Lower lobe of right lung (tissue), 2 donors: ENCODE measurements at places on chromosomes 13 and 19. TPM values are rescaled to one million over a fixed set of nuclear protein-coding genes. Genes with fewer than 3 reads are reported as not detected.

LIPE gene
- total RNA-seq = 3.2 TPM

KCNJ14 gene
- 0.71 TPM for total RNA-seq

PCDH17 gene
- 40.9 TPM for total RNA-seq

B3GNT8 gene
- total RNA-seq = 22.5 TPM

ERCC1 gene
- total RNA-seq = 41.6 TPM

SLC10A2 gene
- not detected for total RNA-seq

KDELR1 gene
- 137 TPM for total RNA-seq

ZNF582 gene
- 4.3 TPM for total RNA-seq

LHB gene
- total RNA-seq = not detected

ZNF677 gene
- 15.8 TPM for total RNA-seq

DAND5 gene
- 0.32 TPM for total RNA-seq

DNA sequence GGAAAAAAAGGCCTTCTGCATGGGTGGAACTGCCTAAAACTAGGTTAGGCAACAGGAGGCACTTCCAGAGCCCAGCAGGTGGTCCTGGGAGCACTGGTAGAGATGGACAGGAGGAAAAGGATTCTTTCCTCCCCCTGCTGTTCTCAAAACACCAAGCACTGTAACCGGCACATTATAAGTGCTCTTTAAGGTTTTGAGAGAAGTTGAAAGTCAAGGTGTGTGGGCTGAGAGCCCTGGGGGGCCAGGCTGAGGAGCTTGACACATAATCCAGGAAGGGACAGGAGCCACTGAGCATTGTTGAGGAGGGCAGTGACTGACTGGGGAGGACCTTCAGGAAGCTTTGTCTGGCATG is 32.3 kb downstream of the SPATA13 start:
- no peak for DNase-seq

- no peak for DNase-seq
Measured at GRCh38 chr19:814152-815078, 7.3 kb downstream of the PLPPR3 start.

GRCh38 chr19:42290523-42291434 is 11.2 kb upstream of the PRR19 start:
- no peak for DNase-seq

- DNase-seq = no peak
Measured at GRCh38 chr19:2867025-2867991, at the start of gene ZNF556. Gene ZNF556 (plus strand): TSS chr19:2867335. CDS start chr19:2867422, 87 bp downstream.

DNA sequence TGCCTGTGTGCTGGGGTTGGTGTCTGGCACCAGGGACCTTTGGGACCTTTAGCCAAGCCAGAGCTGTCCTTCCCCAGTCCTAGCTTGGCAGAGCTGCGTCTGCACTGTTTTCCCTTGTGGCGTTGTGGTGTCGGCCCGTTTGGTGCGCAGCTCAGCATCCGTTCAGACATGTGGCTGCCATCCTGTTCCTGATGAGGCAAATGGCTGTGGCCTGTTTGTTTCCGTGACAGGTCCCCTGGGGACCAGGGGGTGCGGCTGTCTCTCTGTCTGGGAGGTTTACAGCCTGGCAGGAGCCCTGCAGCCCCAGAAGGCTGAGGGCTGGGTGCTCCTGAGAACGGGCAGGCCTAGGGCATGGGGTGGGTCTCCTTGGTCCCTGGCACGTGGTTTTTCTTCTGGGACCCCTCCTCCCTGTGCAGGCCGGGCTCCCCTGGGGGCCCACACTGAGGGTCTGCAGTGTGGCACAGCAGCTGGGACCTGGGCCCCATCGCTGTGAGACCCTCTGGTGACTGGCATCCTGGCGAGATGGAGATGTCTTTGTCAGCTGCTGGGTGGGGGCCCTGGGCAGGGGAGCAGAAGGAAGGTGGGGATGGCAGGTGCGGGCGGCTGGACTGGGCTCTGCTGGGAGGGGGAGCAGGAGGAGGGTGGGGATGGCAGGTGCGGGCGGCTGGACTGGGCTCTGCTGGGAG is 4.0 kb downstream of the SPPL2B start:
- DNase-seq = no peak

DNA sequence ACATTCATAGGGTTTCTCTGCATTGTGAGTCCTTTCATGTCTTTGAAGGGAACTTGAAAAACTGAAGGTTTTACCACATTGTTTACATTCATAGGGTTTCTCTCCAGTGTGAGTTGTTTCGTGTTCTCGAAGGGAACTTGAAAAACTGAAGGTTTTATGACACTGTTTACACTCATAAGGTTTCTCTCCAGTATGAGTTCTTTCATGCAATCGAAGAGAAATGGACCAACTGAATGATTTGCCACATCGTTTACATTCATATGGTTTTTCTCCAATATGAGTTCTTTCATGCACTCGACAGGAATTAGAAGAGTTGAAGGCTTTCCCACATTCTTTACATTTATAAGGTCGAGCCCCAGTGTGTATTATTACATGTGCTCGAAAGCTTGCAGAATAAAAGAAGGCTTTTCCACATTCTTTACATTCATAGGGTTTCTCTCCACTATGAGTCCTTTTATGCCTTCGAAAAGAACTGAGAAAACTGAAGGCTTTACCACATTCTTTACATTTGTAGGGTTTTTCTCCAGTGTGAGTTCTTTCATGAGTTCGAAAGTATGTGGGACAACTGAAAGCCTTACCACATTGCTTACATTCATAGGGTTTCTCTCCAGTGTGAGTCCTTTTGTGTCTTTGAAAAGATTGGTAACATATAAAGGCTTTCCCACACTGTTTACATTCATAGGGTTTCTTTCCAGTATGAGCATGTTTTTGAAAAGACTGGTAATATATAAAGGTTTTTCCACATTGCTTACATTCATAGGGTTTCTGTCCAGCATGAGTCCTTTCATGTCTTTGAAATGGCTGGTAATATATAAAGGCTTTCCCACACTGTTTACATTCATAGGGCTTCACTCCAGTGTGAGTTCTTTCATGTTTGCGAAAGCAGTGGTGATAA is 20.7 kb downstream of the ZNF14 start:
- DNase-seq = no peak

- no peak for DNase-seq
Measured at GRCh38 chr19:52140032-52140710, 433 bp upstream of the ZNF616 start.

DNA sequence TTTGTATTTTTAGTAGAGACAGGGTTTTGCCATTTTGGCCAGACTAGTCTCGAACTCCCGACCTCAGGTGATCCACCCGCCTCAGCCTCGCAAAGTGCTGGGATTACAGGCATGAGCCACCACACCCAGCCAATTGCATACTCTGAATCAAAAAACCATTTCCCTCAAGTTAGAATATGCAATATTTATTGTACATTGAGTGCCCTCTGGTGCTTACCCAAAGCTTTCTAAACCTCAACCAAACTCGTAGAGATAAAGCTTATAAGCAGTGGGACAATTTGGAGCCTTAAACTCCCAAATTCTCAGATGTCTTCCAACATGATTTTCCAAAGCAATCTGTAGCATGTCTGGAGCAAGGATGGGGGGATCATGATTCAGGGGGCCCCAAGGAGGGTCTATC is 22.4 kb downstream of the RFXAP start:
- no peak for DNase-seq

- DNase-seq = no peak
Measured at GRCh38 chr13:40968416-40969000, 50.6 kb downstream of the ELF1 start.

DNA sequence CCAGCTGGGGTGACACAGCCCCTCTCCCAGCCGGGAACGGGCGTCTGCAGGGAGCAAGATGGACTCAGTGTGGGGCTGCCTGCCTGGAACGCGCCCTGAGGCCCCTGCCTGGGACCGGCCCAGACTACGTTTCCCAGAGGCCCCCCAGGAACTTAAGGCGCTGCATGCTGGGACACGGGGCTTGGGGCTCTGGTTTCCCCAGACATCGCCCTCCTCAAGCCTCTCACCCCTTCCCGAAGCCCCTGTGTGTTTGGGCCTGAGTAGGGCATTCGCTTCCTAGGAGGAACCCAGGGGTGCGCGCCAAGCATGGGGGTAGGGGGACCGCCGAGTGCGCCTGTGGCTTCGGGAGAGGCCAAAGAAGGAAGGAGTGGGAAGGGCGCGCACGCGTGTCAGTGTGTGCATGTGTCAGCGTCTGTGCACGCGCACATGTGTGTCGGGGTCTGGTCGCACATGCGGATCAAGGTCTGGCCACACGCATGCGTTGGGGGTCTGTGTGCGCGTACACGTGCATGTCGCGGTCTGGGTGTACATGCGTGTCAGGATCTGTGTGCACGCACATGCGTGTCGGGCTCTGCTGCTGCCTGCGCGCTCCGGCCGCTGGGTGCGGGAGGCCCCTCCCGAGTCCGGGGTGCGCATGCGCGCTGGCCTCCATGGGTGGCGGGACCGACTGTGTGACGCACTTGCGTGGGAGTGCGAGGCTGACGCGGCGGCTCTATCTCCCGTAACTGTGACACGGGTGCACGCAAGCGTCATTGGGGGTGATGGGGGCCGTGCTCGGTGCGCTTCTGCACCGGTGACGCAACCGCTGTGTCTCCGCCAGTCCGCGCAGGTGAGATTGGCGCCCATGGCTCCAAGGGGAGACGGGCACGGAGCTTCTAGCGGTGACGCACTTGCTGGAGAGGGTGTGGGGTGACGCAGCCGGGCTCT is 16.2 kb downstream of the ZNF331 start:
- peak; percentile 92 for DNase-seq

- no peak for DNase-seq
Measured at GRCh38 chr13:26606631-26607030, 49.1 kb downstream of the WASF3 start.

GRCh38 chr13:83563499-83563898 is 318.8 kb downstream of the SLITRK1 start:
- DNase-seq = no peak

DNA sequence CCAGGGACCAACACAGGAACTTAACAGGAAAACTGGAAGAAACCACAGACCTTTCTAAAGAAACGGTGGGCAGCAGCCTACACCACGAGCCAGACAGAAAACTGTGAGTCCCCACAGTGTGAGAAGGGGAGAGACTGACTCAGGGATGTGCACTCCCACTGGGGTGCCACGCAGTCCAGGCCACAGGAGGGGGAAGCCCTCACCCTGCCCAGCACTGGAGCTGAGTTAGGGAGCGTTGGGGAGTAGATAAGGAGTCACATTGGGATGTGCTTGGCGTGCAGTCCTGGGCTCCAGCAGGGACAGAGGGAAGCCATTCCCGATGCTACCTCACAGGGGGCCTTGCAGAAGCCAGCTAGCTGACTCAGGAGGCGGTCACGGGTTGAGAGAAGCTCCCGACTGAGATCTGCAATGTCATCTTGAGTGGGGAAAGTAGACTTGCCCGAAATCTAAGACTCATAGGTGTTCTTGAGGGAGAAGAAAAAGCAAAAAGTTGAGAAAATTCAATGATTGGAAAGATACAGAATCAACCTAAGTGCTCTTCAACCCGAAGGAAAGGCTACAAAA is 17.3 kb downstream of the SIGLEC8 start:
- no peak for DNase-seq

- DNase-seq = no peak
Measured at GRCh38 chr13:27967203-27967735, 1.8 kb downstream of the CDX2 start.

DNA sequence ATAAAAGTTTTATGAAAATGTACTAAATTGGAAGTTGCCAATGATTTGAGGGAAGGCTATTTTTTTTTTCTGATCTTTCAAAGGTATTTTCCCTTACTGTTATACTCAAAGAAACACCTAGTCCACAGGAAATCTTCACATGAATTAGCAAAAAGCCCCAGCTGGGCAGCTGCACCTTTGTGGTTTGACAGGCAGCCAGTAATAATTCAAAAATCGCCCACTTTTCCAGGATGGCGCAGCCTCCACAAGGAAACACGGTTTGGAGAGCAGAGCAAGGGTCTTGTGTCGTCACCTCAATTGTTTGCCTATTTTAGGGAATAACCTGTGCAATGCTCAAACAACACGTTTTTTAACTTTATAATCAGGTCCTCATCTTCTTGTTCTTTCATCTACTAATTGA is 324.9 kb upstream of the GPC6 start:
- DNase-seq = no peak

- DNase-seq = peak; percentile 68
Measured at GRCh38 chr19:6161271-6161850, 25.9 kb downstream of the ACSBG2 start.

- DNase-seq = no peak
Measured at GRCh38 chr13:97477844-97478243, 43.9 kb downstream of the RAP2A start.

GRCh38 chr13:78609464-78610205 is 6.3 kb upstream of the POU4F1 start:
- DNase-seq = no peak

DNA sequence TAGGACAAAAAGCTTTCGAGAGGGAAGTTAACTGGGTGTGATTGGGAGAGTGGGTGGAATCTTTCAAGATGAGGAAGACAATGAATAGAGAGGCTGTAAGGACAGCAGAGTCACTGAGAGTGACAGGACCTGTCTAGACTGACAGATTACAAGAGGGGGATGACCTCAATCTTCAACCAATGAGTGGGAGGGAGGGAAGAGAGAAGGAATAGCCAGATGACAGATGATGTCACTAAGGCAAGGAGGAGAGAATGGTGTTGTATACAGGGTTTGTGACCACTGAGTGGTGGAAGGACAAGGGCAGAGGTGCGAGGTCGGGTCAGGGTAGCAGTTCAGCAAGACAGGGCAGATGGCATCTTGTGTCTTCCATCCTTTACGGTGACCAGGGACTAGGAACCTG is 5.8 kb upstream of the ILF3 start:
- DNase-seq = no peak

GRCh38 chr13:49410477-49410876 is 33.4 kb downstream of the CAB39L start:
- no peak for DNase-seq

DNA sequence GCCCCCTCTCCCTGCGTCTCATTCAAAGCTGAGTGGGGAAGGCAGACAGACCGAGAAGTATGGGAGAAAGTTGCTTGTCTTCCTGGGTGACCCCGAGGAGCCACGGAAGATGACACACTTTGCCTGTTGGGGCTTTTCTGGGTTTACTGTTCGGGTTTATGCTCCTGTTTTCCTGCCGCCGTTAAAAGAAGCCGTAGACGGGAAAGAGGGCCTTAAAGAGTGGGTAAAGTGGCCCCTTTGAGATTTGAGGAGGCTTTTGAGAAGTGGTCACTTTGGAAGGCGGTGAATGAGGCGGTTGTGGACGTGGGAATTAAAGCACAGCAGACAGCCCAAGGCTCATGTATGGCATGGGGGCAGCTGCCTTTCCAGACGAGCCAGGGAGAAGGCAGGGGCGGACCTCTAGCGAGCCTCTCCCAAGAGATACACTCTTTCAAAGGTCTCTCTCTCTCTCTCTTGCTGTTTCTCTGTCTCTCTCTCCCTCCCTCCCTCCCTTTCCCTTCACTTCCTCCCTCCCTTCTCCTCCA is 493 bp upstream of the LHFPL6 start:
- DNase-seq = no peak

DNA sequence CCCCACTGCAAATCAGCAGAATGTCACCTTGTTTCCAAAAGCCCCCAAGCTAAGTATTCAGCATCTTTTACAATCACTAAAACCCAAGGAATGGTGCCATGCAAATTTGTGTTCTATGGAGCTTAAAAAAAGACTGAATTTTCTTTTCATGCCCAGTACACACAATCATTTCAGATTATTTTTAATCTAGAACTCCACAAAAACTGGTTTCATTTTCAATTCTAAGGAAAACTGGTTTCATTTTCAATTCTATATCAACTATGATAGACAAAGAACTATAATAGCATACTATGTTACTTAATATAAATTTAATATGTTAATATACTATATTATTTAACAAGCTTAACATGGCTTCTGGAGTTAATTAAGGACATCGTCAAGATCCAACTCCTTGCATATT is 88.4 kb upstream of the DOCK9 start:
- DNase-seq = no peak

- no peak for DNase-seq
Measured at GRCh38 chr19:6873708-6874431, 13.5 kb upstream of the ADGRE1 start.

GRCh38 chr19:15810335-15810734 is 5.1 kb downstream of the OR10H1 start:
- no peak for DNase-seq
